ENCODE measurements at places on chromosomes 1 and 21.

DNA sequence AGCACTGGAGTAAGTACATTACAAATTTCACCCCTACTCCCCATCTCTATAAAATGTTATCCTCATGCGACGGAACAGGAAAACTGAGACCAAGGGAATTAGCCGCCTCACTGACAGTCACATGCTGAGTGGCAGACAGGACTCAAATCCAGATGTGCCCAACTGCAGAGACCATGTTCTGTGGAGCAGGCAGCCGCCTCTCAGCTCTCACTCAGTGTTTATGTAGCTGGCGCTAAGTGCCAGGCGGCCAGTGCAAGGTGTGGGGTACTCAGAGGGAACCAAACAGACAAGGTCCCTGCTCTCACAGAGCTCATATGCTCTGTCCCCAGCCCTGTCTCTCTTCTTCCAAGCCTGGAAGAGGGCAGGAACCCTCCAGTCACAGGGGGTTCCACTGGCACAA lies 5.1 kb downstream of the CAPZB start:
- no peak for DNase-seq

DNA sequence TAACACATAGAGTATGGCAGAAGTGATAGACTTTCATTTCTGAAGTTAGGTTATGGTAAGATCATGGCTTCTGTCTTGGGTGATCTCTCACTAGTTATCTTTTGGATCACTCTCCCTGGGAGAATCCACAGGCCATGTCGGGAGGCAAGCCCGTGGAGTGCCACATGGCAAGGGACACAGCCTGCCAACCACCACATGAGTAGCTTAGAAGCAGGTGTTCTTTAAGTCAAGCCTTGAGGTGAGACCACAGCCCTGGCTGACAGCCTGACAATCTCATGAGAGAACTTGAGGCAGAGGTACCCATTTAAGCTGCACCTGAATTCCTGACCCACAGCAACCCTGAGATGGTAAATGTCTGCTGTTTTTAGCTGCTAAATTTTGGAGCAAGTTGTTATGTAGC lies 130.4 kb downstream of the KCNN3 start:
- no peak for DNase-seq

- DNase-seq: no peak
Observed at GRCh38 chr1:174719194-174719593, 271.4 kb downstream of the GPR52 start.

GRCh38 chr1:153293480-153293775 lies 19.3 kb downstream of the PGLYRP3 start:
- no peak for DNase-seq

DNA sequence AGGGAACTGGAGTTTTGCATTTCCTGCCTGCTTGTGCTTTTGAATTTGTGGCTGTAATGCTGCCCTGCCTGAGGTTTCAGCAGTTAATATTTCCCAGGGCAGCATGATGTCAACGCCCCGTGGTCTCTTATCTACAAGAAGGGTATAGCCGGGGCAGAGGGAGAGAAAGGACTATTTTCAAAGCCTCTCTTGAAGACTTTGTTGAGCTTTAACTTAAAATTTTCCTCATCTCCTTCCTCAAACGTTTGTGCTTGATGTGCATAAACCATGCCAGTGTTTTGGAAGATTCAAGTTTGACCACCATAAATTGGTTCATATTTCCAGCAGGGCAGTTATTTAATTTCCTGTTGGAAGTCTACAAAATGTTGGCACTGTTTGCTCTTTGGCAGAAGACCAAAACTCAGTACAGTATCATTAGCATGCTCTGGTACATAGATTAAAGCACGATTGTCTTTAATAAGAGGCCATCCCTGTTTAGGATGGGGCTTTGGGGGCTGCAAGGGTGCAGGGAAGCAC lies 43.4 kb downstream of the ROR1 start:
- DNase-seq: no peak

GRCh38 chr1:82162486-82163420 lies 362.0 kb downstream of the ADGRL2 start:
- no peak for DNase-seq

- no peak for DNase-seq
Observed at GRCh38 chr21:37970548-37970947, 54.3 kb upstream of the KCNJ6 start.

GRCh38 chr1:153510984-153511410 lies 24.8 kb downstream of the S100A6 start:
- DNase-seq: peak; percentile 78

DNA sequence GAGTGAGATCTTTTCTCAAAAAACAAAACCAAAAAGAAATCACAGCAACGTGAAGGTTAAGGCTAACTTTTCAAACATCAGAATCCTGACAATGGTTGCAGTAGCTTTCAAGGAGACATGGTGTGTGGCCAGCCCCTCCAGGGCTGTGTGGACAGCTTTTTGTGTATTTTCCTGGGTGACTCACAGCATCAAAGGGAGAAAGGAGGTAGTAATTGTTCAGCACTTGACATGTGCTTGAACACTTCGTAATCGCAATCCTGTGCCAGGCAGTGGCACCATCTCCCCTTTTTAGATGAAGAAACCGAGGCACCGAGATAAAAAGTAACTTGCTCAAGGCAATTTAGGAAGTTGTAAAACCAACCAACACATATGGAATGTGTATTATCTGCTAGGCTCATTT lies 10.3 kb downstream of the NBL1 start:
- no peak for DNase-seq

GRCh38 chr21:42057851-42058437 lies 13.2 kb upstream of the UMODL1 start:
- DNase-seq: no peak

DNA sequence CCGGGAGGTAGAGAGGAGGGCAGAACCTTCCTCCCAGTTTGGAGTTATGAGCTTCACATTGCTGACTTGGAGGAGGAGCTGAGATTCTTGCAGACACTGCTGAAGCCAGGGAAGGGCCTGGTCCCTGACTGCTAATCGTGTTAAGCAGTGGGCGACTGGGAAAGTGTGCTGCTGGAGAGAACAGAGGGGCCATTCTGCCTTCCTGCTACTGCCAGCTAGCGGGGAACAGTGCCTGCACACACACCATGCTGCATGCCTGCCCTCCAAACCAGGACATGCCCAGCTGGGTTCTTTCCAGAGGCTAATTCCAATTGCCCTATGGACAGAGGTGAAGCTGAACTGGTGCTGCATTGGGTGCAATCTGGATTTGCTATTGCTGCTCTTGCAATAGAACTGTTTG lies 281.4 kb downstream of the AJAP1 start:
- DNase-seq: no peak

DNA sequence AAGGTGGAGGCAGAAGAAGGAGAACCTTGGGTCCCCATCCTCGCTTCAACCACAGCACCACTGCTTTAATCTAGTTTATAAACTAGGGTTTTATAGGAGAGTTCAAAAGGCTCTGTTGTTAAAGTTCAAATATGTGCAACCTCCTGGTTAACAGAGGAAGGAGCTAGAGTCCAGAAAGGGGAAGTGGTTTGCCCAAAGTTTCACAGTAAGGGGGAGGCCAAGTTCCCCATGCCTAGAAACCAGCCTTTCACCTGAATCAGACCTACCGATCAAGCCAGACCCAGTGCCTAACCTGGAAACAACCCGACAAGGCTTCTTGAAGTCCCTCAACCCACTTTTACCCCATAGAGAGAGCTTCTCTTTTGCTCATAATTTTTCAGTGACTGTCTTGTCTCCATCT lies 106.5 kb downstream of the PLPP3 start:
- no peak for DNase-seq

DNA sequence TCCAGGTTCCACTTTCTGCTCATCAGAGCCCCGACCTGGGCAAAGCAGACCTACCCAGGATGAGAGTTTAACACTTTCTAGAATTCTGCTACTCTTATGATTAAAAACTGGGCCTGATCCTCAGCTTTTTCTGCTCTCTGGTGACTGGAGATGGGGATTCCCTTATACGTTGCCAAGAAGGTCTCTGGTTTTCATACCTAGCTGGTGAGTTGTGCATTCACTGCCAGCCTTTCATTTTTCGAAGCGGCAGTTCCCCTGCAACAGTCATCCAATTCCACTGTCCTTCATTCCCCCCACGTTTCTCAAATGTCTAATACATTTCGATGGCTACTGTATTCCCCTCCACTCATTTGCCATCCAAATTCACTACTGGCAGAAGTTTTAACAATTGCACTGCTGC lies 135.3 kb downstream of the ADSS2 start:
- no peak for DNase-seq

- no peak for DNase-seq
Observed at GRCh38 chr1:20903437-20903836, 116.3 kb upstream of the HP1BP3 start.

DNA sequence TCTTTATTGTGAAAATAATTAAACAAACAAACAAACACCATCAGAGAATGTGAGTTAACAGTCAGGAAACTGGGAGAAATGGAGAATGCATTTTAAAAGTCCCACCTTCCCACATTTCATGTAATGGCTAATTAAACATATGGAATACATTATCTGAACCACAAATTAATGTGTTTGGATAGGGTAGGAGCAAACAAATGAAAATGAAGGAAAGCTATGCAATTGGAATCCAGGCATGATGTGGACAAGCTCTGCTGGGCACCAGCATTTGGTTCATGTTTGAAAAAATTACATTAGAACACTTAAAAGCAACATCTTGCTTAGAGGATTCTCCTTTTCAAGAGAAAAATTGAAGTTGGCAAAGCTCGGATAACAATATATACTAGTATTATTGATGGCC lies 628.1 kb downstream of the LMO4 start:
- DNase-seq: no peak
